GM23248 (cell line): ENCODE measurements at places on chromosomes 3 and 15. TPM values are rescaled to one million over a fixed set of nuclear protein-coding genes. Genes with fewer than 3 reads are reported as not detected.

The COL8A1 gene
- 164 TPM in 2 replicates for polyA plus RNA-seq

The ERICH6 gene
- polyA plus RNA-seq, result 0.13 TPM in 1 of 2 replicates, not detected in the other

- no peak overlapping the region for H3K27ac ChIP-seq
- no peak for DNase-seq
- H3K4me1 ChIP-seq, result no peaks in the 10 kb centered on the region
- H3K36me3 ChIP-seq, result no peaks in the 10 kb centered on the region
Observed at GRCh38 chr3:12734960-12735359, 24.1 kb downstream of the TMEM40 start.

GRCh38 chr3:65939801-65940246 lies 98.9 kb downstream of the MAGI1 start:
- no peaks in the 10 kb centered on the region for H3K27me3 ChIP-seq
- peaks cover 26% of the 10 kb centered on the region for H3K4me1 ChIP-seq
- H3K27ac ChIP-seq, result peak overlapping the region; percentile 80
- H3K4me3 ChIP-seq, result peak overlapping the region; percentile 48

GRCh38 chr15:77024273-77025082 lies 29.6 kb downstream of the PSTPIP1 start:
- no peak overlapping the region for H3K27ac ChIP-seq
- H3K4me3 ChIP-seq, result no peak overlapping the region
- H3K27me3 ChIP-seq, result no peaks in the 10 kb centered on the region
- no peaks in the 10 kb centered on the region for H3K36me3 ChIP-seq
- DNase-seq, result peak; percentile 63

DNA sequence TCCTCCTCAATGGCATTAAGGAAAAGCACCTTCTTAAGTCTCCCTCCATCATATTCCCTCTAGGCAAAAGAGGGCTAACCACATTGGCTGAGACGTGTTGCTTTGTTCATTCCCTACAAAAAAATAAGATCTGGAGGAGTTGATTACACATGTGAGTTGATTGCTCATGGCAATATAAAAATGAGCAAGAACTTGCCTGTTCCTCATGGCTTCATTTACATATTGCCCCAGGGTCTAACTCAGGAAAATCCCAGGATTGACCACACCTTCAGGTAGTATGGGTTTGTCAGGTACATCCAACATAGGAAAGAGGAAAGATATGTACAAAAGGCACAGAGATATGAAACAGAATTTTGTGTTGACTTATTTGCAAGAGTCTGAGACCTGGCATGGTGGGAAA lies 35.5 kb downstream of the NFKBIZ start:
- H3K36me3 ChIP-seq, result no peaks in the 10 kb centered on the region
- no peak overlapping the region for H3K4me3 ChIP-seq
- H3K27me3 ChIP-seq, result no peaks in the 10 kb centered on the region
- no peaks in the 10 kb centered on the region for H3K4me1 ChIP-seq
- DNase-seq, result no peak

DNA sequence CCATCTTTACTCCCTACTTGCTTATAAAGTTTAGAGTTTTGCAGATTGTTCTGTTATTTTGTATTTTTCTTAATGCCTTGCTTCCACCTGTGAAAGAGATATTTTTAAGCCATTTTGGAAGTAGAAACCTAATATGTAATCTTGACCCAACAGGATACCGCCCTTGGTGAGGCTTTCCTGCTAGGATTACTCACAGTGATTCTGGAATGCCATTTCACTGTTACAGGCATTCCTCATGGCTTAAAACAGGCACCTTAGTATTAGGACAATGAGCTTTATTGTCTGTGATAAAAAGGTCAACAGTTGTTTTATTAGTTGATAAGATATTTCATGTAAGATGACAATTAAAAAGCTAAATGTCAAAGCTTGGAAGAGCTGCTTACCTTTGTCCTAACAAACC lies 58.2 kb downstream of the PHLDB2 start:
- peaks cover 17% of the 10 kb centered on the region for H3K4me1 ChIP-seq
- H3K27me3 ChIP-seq, result no peaks in the 10 kb centered on the region
- no peak overlapping the region for H3K27ac ChIP-seq

DNA sequence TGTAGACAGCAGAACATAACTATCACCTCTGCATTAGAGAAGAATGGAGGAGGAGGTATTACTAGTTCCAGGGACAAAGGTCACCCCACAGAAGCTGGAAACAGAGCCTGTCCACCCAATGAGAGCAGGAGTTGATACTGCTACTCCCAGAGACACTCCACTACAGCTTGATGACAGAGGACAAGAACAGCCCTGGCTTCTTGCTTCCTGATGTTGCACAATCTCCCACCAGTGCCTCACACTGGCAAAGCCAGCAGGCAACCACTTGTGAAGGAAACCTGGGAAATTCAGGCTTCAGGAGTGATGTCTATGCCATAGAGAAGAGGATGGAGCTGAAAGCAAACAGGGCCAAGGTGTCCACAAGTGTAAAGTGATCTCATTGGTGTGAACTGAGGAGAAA lies 78.0 kb upstream of the POU1F1 start:
- H3K4me3 ChIP-seq, result no peak overlapping the region
- peak; percentile 46 for DNase-seq
- H3K36me3 ChIP-seq, result no peaks in the 10 kb centered on the region
- H3K27me3 ChIP-seq, result no peaks in the 10 kb centered on the region

DNA sequence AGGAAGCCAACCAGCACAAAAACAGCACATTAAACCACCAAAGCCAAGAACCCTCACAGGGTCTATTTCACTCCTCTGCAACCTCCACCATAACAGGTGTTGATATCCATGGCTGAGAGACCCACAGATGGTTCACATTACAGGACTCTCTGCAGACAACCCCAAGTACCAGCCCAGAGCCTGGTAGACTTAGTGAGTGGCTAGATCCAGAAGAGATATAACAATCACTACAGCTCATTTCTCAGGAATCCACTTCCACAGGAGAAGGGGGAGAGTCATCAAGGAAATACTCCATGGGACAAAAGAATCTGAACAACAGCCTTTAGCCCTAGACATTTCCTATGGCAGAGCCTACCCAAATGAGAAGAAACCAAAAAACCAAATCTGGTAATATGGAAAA lies 168.1 kb upstream of the CD96 start:
- H3K4me3 ChIP-seq, result no peak overlapping the region
- peaks cover 7% of the 10 kb centered on the region; the same call in 1 of the 2 replicates for H3K4me1 ChIP-seq
- no peaks in the 10 kb centered on the region for H3K36me3 ChIP-seq
- no peaks in the 10 kb centered on the region for H3K27me3 ChIP-seq
- peak; percentile 14 for DNase-seq
- H3K27ac ChIP-seq, result no peak overlapping the region

- no peaks in the 10 kb centered on the region for H3K4me1 ChIP-seq
- H3K27me3 ChIP-seq, result 0 out of 2 replicates have a peak, but pooled peaks cover 3% of the 10 kb centered on the region
- H3K36me3 ChIP-seq, result no peaks in the 10 kb centered on the region
- H3K4me3 ChIP-seq, result no peak overlapping the region
Observed at GRCh38 chr3:44421280-44421679, 56.2 kb downstream of the ZNF445 start.
